CD8-positive, alpha-beta T cell (primary cell): ENCODE measurements at places on chromosomes 6 and 20.
A peak's percentile ranks its signal among the peaks of the same experiment; 100 is the strongest.

- DNase-seq = no peak
These were observed 207.4 kb upstream of the LRFN2 start for GRCh38 chr6:40794586-40794985.

DNA sequence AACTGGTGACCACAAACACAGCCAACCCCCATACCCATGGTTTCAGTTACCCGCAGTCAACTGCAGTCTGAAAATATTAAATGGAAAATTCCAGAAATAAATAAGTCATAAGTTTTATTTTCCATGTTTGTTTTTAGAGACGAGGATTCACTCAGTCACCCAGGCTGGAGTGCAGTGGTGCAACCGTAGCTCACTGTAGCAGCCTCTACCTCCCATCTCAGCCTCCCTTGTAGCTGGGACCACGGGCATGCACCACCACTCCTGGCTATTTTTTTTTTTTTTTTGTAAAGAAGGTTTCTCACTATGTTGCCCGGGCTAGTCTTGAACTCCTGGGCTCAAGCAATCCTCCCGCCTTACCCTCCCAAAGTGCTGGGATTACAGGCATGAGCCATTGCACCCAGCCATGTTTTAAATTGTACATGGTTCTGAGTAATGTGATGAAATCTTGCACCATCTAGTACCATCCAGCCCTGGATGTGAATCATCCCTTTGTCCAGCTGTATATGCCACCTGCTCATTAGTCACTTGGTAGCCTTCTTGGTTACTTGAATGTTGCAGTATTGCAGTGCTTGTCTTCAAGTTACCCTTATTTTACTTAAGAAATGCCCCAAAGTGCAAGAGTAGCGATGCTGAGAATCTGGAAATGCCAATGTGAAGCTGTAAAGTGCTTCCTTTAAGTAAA, 14.5 kb downstream of the CSNK2A1 start:
- DNase-seq = no peak

DNA sequence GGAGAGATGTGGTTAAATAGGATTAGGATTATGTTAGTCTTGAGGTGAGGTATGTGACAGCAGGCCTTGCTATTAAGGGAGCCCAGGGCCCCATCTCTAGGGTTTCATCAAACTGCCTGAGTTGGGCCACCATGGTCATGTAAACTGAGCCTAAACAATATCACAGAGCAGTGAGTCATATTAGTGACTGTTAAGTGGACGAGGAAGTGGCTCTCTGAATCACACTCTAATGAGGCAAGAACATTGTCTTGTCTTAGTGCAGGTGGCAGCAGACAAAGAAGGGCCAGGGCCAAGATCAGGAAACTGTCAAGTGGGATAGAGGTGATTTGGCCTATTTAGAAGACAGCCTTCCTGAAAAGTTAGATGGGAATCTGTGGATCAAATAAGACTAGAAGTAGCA, 23.1 kb downstream of the ENPP3 start:
- DNase-seq = no peak

GRCh38 chr20:44282192-44282591, 28.8 kb downstream of the FITM2 start:
- DNase-seq = no peak

GRCh38 chr6:29907637-29908340, 34.5 kb upstream of the HLA-A start:
- DNase-seq = no peak

GRCh38 chr6:108737594-108738546, 110.4 kb upstream of the ARMC2 start:
- DNase-seq = no peak

DNA sequence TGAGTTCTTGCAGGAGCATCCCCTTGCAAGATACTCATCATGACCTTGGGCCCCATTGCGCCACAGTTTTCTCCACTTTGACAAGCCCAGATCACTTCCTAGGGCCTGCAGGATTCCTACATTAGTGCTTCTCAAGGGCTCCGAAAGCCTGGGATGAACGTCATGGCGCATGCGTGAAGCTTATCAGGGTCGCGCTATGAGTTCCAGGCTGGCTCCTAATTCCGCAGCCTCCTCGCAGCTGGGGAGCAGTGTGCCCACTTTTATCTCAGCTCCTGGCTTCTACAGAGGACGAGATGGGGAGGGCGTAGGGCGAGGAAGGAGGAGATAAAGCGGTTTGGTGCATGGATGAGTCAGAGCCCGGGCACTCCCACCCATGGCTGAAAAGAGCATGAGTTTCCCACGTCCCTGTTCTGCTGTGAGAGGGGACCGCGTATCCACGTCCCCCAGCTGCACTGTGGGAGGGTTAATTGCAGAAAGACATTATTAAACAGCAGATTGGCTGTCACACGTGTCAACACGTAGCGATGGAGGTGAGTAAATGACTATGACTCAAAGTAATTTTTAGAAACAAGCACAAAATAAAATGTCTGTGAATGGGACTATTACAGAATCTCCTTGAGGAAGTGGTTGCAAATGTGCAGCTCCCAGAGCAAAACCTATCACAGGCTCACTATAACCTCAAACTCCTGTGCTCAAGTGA, 72.9 kb upstream of the DSP start:
- no peak for DNase-seq

DNA sequence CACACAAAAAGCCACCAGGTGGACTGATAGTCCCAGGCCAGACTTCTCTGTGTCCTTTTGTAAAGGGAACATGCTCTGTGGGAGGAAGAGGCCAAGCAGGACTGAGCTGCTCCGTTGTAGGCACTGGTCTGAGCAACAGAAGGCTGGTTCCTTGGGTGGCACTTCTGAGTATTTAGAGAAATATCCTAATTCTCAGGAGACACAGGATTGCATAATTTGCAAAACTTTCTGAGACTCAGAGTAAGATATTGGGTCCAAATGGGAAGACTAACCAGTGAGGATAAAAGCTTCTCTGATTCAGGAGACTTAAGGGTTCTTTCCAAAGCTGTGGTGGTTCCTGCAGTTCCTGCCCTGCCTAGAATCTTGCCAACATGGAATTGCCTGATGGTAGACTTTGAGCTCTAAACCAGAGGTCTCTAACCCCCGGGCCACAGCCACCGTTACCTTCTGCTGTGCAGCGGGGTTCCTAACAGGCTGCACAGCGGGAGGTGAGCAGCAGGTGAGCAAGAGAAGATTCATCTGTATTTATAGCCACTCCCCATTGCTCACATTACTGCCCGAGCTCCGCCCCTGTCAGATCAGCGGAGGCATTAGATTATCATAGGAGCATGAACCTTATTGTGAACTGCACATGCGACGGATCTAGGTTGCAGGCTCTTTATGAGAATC, 107.0 kb downstream of the OLIG3 start:
- DNase-seq = no peak

DNA sequence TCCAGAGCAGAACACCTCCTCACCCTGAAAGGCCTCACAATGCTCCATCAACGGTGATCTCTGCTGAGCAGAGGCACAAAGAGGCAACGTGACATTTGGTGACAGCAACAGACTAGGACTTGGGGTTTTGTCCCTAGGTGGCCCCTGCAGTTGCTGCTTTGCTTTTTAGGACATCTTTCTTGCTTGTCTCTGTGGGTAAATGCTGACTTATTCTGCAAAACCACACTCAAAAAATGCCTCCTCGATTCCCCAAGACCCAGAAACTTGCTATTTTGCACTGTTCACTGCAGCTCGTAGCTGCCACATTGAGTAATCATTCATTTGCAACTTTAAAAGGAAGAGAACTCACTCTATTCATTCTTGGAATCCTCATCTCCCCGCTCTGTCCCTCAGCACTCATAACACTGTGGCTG, 209.9 kb downstream of the LY86 start:
- DNase-seq = no peak

GRCh38 chr6:135191508-135192255, 10.6 kb downstream of the MYB start:
- DNase-seq = no peak

GRCh38 chr20:23697947-23698346, 9.1 kb upstream of the CST4 start:
- no peak for DNase-seq

DNA sequence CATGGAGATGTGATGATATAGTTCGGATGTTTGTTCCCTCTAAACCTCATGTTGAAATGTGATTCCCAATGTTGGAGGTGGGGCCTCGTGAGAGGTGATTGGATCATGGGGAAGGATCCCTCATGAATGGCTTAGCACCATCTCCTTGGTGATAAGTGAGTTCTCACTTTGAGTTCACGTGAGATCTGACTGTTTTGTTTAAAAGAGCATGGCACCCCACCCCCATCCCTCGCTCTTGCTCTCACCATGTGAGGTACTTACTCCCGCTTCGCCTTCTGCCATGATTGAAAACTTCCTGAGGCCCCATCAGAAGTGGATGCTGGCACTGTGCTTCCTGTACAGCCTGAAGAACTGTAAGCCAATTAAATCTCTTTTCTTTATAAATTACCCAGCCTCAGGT, 10.9 kb downstream of the SLC32A1 start:
- no peak for DNase-seq

GRCh38 chr6:139373154-139373927, 1.1 kb downstream of the CITED2 start:
- peak; percentile 73 for DNase-seq

DNA sequence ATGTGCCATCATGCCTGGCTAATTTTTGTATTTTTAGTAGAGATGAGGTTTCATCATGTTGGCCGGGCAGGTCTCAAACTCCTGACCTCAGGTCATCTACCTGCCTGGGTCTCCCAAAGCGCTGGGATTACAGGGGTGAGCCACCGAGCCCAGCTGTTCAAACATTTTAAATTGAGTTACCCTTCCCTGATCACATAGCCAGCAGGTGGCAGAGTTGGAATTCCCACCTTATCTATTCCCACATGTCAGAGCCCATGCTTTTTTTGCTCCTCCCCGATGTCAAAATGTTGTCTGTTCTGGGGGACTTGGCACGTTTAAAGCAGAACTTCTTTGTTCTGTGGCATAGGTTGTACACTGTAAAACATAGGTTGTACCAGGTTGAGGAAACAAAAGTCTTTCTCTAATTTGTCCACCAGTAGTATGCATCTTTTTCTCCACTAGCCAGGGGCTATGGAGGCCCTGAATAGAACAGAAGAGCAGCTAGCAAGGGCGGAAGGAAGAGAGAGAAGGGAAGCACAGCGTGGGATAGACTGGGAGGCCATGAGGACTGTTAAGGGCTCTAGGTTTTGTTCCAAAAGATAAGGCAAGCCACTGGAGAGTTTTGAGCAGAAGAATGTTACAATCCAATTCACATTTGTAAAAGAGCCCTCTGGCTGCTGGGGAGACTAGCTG, 7.3 kb upstream of the LBP start:
- no peak for DNase-seq

DNA sequence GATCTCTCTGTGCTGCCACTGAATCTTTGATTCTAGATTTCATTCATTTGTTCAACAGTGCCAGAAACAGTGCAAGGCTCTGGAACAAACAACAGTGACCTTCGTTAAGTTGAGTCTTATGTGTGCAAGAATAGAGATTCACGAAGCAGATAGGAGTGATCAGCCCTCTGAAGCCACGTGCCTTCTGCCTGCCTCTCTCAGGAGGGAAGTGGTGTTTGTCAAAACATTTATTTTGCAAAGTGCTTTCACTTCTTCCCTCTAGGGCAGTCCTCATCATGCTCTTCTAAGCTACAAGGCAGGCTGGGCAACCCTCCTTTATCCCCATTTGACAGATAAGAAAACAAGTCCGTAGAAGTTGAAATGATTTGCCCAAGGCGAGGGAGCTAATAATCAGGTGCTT, 204.3 kb downstream of the TFAP2C start:
- DNase-seq = no peak

DNA sequence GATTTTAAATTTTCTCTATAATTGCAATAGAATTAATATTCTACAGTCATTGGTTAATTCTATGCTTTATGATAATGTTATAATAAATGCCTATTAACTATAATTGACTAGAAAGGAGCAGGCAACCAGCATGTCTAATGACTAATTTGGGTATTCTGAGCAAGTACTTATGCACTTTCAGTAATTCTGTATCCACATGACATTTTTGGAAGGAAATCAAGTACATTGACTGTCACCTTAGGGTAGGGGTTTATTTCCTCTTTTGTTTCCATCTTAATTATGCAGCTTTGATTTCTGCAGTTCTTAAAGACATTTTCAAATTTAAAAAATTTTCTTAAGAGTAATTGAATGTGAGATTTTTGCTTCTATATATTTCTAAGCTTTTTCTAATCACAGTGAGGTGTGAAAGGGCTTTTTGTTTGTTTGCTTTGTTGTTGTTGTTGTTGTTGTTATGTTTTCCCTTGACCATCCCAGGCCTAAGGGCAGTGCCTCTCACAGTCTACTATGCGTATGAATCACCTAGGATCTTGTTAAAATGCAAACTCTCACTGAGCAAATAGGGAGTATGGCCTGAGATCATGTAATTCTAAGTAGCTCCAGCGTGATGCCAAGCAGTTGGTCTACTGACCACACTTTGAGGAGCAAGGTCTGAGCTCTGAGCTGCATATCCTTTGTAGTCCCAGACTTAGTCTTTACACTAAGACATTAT, 467.1 kb upstream of the RNF217 start:
- no peak for DNase-seq

GRCh38 chr6:43951756-43952675, 175.2 kb downstream of the MRPL14 start:
- DNase-seq = no peak

DNA sequence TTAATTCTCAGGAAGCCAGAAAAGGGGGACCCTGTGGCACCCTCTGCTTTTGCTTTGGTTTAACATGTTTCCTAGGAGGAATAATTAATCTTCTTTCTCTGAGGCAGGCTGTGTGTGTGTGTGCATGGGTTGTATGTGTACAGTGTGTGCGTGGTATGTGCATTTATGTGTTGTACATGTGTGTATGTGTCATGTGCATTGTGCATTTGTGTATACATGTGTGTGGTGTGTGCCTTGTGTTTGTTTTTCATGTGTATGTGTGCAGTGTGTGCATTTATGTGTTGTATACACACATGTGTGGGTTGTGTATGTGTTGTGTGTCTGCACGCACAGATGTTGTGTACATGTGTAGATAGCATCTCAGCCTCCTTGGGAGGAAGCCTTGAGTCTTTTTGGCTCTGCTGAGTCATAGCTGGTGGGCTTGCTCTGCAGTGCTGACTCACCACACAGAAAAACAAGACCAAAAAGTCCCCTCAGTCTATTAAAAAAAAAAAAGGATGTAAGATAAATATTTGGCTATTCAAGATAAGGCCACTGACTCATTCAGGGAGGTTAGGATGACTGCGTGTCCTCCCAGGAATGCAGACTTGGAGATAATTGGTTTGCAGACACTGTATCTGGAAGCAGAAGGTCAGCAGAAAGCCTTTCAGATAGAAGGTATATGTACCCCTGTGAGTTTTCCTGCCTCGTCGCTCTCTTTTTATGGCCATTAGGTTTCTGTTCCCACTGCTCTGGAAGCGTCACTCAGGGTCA, 58.6 kb downstream of the SYNJ2 start:
- no peak for DNase-seq

DNA sequence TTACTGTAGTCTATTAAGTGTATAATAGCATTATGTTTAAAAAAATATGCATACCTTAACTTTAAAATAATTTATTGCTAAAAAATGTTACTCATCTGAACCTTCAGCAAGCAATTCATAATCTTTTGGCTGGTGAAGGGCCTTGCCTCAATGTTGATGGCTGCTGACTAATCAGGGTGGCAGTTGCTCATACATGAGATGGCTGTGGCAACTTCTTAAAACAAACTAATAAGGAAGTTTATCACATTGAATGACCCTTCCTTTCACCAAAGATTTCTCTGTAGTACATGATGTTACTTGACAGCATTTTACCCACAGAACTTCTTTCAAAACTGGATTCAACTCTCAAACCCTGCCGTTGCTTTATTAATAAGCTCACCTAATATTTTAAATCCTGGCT, 84.0 kb downstream of the TASP1 start:
- no peak for DNase-seq

- DNase-seq = no peak
These were observed 28.5 kb upstream of the TMEM14A start for GRCh38 chr6:52642368-52642767.
